ENCODE measurements at places on chromosomes 4 and X.

- no peak for DNase-seq
These were observed 19.5 kb downstream of the SMAD1 start for GRCh38 chr4:145501051-145501660.

DNA sequence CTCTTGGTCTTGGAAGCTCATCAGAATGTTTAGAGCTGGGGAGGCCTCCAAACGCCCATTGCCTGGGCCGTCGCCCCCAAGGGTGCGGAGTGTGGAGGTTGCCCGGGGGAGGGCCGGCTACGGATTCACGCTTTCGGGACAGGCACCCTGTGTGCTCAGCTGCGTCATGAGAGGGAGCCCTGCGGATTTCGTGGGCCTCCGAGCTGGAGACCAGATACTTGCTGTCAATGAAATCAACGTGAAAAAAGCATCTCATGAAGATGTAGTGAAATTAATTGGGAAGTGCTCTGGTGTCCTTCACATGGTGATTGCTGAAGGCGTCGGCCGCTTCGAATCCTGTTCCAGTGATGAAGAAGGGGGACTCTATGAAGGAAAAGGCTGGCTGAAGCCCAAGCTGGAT is 23.3 kb downstream of the RGS12 start:
- DNase-seq: no peak

- no peak for DNase-seq
These were observed 19.0 kb upstream of the GK2 start for GRCh38 chr4:79426989-79427388.

DNA sequence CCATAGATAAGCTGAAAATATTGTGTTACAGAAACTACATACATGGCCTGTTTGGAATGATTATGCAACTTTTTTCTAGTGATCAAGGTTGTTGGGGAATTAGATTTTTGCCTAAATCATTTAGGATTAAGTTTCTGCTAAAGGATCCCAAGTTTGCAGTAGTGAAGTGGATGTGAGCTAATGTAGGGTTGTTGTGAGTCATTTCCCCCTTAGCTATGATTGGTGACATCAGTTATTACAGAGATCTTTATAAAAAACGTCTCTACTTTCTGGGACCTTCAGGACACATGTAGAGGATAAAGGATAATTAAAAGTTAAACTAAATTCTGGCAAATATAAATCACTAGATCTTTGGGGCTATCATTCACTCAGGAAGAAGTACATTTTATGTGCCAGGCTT is 133.3 kb downstream of the GATB start:
- DNase-seq: no peak

- DNase-seq: no peak
These were observed 264.6 kb upstream of the HAND2 start for GRCh38 chr4:173794662-173795061.

GRCh38 chr4:156515295-156515694 is 456.3 kb downstream of the PDGFC start:
- DNase-seq: no peak

DNA sequence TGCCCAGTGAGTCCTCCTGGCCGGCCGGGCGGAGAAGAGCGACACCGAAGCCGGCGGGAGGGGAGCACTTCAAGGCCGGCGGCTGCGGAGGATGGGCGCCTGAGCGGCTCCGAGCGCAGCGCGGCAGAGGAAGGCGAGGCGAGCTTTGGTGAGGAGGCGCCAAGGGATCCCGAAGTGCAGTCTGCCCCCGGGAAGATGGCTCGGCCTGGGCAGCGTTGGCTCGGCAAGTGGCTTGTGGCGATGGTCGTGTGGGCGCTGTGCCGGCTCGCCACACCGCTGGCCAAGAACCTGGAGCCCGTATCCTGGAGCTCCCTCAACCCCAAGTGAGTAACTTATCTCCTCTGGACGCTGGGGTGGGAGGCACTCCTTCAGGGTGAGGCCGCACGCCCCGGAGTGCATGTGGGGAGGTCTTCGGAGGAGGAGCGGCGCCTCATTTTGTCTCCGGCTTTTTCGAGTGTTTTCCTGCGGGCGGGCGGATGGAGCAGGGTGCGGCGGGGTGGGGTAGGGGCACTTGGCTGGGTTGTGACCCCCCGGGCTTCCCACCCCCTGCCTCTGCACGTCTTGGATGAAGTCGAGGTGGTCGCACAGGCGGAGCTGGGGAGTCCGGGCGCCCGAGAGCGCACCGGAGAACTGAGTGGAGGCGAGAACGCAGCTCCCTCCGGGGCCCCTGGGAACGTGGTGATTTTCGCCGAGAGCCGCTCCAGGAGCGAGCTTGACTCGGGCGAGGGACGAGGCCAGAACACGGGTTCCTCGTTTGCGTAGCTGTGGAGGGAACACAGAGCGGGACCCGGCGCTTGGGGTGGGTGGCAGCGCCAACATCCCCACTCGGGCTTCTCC is 979 bp downstream of the EFNB1 start:
- peak; percentile 14 for DNase-seq

DNA sequence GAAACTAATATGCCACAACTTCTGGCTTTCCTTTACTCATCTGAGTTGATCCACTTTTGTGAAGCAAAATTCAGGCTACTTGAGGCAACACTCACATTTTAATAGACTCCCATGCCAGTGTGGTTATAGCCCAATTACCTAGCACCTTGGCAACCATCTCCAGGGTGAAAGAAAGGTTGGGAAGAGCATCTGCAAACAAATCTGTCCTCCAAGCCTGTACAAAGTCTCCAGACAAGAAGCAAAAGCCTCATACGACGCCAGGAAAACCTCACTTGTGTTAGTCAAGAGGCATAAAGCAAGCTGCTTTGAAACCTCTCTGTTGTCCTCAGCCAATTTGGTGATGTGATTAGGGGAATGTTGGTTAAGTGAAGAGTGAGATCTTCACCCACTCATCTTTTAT is 246.6 kb downstream of the THOC2 start:
- DNase-seq: no peak

DNA sequence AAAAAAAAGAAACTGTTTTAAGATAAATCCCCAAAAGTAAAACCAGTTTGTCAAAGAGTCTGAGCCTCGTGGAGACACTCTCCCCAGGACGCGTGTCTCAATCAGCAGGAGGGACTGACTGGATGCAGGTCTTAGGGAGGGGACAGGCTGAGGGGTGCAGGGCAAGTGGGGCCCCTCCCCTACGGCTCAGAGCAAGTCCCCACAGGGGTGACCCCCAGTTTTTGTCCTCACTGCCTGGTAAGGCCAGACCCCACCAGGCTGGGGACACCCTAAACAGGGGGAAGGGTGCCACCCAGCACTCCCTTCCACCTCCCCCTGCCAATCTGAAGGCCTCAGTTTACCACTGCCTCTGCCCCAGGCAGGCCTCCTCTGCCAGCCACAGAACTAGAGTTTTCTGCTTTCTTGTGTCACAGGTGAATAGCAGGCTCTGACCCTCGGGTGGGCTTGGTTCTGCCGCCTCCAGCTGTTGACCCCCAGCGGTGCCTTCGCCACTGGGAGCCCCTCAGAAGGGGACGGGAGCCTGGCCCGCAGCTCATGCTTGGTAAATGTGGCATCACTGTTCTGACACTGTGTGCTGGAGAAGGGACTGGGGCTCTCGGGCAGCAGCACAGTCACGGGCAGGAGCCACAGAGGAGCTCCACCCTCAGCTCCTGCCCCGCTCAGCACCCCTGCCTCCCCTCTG is 69.8 kb upstream of the MXD4 start:
- no peak for DNase-seq

GRCh38 chrX:30301963-30302362 is 7.2 kb downstream of the NR0B1 start:
- no peak for DNase-seq

GRCh38 chr4:140851032-140851636 is 94.9 kb upstream of the TBC1D9 start:
- no peak for DNase-seq

DNA sequence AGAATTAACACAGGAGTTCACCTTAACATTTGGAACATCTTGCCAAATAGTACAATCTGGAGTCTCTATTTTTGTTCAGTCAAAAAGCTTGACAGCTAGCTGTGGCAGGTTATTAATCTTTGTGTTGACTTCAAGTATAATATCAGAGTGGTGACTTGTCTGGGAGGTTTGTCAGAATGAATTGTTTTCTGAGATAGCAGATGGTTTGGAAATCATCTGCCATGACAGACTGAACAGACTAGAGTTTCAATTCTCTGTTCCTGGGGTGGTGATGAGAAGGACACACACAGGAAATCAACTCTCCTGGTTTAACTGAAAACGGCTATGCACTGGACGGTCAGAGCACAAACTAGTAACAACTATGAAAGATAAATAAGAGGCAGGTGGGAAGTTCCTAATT is 203.3 kb upstream of the EMCN start:
- no peak for DNase-seq

- no peak for DNase-seq
These were observed 2.1 kb upstream of the NSG1 start for GRCh38 chr4:4384837-4385236.

- no peak for DNase-seq
These were observed 84.6 kb downstream of the TSPAN5 start for GRCh38 chr4:98573791-98574190.

GRCh38 chr4:140025470-140025869 is 128.5 kb downstream of the MAML3 start:
- no peak for DNase-seq

GRCh38 chr4:186693159-186693815 is 30.4 kb downstream of the FAT1 start:
- no peak for DNase-seq

GRCh38 chr4:5340991-5341451 is 289.7 kb downstream of the STK32B start:
- no peak for DNase-seq

DNA sequence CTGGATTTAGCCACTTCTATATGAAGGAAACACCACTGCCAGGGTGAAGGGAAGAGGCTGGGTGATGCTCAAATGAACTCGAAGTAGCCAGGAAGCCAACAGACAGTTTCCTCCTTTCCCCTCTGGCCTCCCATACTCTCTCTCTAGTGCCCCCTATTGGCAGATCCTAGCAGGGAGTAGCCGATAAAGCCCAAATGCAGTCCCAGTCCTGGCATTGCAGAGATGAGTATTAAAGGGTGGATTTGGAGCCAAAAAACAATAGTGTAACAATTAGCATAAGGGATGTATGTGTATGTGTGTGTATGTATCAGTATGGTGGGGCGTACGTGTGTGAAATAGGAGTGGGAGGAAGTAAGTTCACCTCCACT is 213.8 kb upstream of the LDB2 start:
- DNase-seq: no peak

DNA sequence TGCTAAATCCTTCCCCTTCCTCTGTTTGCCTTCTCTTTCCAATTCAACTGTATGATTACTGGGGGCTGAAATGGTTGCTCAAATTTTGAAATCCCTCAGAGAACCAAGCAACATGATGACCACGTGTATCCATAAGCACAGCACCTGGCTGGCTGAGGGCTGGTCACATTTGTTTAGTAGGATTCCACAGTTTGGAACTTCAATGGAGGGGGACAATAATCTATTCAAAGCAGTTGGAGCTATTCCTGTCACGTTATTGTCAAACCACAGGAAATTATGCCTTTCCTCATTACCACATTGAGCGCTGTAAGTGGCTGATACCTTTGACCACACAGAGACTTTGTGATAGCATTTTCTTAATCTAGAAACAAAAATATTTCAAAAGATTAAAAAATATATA is 7.0 kb downstream of the TMSB4X start:
- no peak for DNase-seq

GRCh38 chrX:123859409-123859845 is 426 bp upstream of the XIAP start:
- peak; percentile 57 for DNase-seq

- DNase-seq: no peak
These were observed 161.6 kb upstream of the TLL1 start for GRCh38 chr4:165711436-165711835.

DNA sequence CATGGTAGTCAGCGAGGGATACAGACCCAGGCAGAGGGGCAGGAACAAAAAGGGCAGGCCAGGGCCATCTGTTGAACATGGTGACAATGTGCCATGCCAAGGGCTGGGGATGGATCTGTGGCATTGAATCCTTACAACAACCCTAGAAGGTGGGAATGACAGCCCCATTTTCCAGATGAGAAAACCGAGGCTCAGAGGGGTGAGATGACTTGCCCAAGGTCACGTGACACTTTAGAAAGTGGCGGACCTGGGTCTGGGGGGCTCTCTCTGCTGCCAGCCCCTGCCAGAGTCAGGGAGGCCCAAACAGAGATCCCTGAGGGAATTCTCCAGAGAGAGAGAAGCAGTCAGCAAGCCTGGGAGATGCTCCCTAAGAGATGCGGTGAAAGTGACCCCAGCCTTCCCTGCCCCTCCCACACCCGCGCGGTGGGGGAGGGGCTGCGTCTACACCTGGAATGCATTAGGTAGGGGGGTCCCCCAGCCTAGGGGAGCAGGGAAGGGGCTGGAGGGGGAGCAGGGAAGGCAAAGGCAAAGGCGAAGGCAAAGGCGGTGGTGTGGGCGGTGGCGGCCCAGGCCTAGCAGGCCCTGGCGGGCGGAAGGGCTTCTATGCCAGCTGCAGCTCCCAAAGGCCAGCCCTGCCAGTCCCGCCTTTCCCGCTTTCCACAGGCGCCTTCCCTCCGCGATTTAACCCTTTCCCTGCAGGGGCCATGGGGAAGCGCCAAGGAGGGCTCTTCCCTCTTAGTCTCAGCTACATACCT is 13.0 kb downstream of the FGD1 start:
- no peak for DNase-seq

- no peak for DNase-seq
These were observed 2394.2 kb upstream of the AGA start for GRCh38 chr4:179836179-179837075.

DNA sequence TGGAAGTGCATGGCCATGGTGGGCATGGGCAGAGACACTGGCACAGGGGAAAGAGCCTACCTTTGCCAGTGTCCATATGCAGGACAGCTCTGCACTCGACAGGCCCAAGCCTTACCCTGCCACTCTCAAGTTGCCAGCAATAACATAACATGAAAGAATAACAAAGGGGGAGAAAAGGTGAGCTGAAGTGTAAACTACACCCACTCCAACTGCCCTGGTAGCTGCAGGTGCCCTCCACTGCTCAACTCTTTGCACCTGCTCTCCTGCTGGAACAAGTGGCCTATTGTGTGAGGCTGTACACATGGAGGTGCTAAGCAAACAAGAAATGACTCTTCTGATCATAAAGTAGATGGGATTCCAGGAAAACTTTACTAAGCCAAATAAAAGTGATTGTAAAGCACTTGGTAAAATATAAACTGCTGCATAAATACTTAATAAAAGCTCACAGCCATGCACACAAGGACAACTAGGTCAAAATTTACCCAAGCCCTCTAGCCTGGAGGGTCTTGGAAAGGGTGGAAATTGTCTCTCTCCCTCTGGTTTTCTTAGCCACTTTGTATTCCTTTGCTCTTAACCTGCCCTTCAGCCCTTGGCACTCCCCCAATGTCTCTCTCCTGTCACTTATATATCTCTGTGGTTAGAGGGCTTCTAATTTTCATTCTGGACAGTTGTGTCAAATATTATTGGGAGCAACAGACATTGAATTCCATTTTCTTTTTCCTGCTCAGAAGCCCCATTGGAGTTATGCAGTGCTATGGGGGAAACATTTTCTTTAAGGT is 261.2 kb upstream of the GPC4 start:
- no peak for DNase-seq

- DNase-seq: no peak
These were observed 2.5 kb downstream of the ARHGEF9 start for GRCh38 chrX:63782515-63782914.

- DNase-seq: no peak
These were observed 108.7 kb upstream of the PAK3 start for GRCh38 chrX:110987292-110987691.

- DNase-seq: no peak
These were observed 51.5 kb upstream of the RAP2C start for GRCh38 chrX:132270699-132271098.

- no peak for DNase-seq
These were observed 15.6 kb upstream of the ADGRA3 start for GRCh38 chr4:22531311-22532019.

Measured in activated naive CD4-positive, alpha-beta T cell treated with anti-CD3 and anti-CD28 coated beads, Interleukin-2, amount 50 U/mL, for 16 hours (primary cell).